NCI-H2081 treated with DMSO at 0.1 percent for 48 hours (cell line): ENCODE measurements at places on chromosomes 11 and 22.

GRCh38 chr22:41048791-41049717 lies 43.3 kb upstream of the EP300 start:
- no peak for DNase-seq

GRCh38 chr11:61725781-61726231 lies 26.6 kb upstream of the MYRF start:
- no peak for DNase-seq

GRCh38 chr11:125069008-125069407 lies 5.9 kb downstream of the SLC37A2 start:
- no peak for DNase-seq

DNA sequence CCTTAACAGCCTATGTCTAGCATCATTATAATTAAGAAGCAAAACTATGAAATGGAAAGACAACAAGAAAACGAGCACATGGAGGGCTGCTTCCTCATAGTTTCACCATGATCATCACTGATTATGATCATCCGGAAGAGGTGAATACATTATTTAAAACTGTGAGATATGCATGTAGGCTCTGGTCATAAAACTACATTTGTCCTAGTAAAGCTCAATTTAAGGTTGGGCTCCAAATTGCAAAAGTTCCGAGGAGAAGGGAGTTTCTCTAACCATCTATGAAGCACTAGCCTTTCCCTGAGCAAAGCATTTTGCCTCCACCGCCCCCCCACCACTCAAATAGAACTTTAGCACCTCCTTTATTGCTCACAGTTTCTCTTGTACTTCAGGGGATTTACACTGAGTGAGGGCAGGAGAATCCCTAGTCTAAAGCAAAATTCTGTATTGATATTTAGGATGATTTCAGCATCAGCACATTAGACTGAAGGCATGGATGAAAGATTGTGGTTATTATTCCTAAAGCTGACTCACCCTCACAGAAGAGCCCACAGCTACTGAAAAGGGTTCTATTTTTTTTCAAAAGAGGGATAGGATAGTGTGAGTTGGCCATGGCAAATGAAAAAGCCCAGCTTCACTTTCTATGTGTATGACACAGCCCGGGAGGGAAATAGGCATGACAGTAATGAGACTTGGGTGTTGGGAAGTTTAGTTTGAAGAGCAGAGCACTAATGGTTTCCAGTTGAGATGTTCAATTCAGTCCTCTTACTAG lies 203.4 kb downstream of the CADM1 start:
- no peak for DNase-seq

- DNase-seq = no peak
Observed at GRCh38 chr11:18313965-18314763, 7.8 kb downstream of the HPS5 start.

DNA sequence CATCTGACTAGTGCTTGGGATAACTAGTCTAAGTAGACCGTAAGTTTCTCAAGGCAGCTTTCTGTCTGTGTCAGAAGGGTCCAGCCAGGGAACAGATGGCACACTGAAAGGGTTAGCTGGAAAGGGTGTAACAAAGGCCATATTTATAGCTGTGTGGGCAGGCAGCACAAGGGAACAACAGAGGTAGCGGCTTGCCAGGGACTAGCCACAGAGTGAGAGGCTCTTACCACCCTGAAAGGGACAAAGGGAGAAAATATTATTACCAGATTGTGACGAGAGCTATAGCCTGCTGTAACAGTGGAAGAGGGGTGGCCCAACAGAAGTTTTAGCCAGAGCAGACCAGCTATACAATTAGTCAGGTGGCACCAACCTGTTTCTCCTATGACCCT lies 129.4 kb downstream of the CCDC34 start:
- no peak for DNase-seq

GRCh38 chr22:46783721-46784120 lies 21.3 kb downstream of the TBC1D22A start:
- no peak for DNase-seq

DNA sequence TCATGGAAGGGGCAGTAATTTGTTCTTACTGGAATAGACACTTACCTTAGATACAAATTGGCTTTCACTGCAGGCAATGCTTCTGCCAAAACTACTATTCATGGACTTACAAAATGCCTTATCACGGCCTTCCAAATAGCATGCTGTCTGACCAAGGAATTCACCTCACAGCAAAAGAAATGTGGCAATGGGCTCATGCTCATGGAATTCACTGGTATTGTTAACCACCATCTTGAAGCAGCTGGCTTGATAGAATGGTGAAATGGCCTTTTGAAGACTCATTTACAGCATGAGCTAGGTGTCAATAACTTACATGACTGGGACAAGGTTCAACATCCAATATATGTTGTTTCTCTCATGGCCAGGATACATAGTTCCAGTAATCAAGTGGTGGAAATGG lies 21.9 kb downstream of the OR5B21 start:
- no peak for DNase-seq

DNA sequence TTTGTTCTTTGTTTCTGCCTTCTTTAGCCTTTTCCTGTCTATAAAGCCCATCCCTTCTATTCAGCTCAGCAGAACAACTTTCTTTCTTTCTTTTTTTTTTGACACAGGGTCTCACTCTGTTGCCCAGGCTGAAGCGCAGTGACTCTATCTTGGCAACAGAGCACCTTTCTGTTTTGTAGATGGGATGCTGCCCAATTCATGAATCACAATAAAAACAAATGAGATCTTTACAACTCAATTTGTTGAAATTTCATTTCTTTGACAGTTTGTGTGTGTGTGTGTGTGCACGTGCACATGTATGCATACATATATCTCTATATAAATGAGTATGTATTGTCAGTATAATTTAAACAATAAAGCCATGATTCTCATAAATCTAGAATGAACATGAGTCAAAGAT lies 25.5 kb downstream of the TSPAN18 start:
- DNase-seq = no peak

DNA sequence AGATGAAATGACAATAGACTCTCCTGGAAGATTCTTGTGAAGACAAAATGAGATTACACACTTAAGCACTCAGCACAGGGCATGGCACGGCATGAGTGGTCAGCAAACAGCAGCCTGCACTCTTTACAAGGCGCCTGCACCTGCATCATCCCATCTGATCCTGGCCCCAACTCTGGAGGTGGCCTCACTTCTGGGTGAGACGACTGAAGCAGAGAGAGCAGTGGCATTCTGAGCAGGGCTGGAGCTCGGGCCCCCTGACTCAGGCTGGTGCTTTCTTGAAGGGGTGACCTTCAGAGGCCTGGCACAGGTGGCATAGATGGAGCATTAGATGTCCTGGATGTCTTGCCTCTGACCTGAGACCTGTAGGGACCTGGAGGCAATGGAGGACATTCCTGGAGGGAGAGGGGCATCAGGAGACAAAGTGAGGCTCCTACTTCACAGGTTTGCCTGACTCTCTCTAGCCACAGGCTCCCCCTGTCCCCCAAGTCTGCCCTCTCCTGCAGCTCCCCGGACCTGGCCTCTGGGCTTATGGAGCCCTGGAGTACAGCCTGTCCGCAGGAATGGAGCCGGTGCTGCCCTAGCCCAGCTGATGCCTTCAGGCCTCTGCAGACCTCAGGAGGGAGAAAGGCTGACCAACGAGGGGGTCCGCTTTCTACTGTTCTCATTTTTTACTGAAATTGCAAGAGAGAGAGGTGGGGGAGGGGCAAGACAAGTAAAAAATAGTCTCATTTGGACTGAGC lies 65.5 kb upstream of the THY1 start:
- no peak for DNase-seq

DNA sequence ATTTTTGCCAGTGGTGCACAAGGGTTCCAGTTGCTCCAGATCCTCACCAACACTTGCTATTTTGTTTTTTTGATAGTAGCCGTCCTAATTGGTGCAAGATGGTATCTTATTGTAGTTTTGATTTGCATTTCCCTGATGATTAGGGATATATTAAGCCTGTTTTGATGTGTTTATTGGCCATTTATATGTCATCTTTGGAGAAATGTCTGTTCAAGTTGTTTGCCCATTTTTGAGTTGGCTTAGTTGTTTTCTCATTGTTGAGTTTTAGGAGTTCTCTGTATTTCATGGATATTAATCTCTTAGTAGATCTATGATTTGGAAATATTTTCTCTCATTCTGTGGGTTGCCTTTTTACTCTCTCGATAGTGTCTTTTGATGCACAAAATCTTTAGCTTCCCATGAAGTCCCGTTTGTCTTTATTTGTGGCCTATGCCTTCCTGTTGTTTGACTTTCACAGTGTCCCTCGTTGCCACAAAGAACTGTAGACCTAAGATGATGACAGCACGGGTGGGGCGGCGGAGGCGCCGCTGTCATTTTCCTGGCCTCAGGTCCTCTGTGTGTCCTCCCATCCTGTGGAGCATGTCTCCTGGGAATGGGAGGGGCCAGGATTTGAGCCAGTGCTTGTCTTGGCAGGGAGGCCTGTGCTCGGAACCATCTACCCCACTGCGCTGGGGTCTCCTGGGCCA lies 33.5 kb downstream of the LRP5 start:
- DNase-seq = no peak

GRCh38 chr11:66676931-66677598 lies 622 bp downstream of the RBM4B start:
- no peak for DNase-seq

DNA sequence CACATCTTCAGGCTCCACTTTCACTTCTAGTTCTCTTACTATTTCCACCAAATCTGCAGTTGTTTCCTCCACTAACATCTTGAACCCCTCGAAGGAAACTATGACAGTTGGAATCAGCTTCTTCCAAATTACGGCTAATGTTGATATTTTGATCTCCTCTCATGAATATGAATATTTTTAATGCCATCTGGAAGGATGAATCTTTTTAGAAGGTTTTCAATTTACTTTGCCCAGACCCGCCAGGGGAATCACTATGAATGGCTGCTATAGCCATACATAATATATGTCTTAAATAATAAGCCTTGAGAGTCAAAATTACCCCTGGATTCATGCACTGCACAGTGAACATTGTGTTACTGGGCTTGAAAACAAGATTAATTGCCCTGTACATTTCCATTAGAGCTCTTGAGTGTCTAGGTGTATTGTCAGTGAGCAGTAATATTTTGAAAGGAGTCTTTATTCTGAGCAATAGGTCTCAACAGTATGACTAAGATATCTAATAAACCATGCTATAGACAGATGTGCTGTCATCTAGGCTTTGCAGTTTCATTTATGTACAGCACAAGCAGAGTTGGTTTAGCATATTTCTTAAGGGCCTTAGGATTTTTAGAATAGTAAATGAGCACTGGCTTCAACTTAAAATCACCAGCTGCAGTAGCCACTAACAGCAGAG lies 48.3 kb upstream of the LRRC55 start:
- DNase-seq = no peak

GRCh38 chr22:43388420-43388851 lies 23.4 kb upstream of the MPPED1 start:
- no peak for DNase-seq

DNA sequence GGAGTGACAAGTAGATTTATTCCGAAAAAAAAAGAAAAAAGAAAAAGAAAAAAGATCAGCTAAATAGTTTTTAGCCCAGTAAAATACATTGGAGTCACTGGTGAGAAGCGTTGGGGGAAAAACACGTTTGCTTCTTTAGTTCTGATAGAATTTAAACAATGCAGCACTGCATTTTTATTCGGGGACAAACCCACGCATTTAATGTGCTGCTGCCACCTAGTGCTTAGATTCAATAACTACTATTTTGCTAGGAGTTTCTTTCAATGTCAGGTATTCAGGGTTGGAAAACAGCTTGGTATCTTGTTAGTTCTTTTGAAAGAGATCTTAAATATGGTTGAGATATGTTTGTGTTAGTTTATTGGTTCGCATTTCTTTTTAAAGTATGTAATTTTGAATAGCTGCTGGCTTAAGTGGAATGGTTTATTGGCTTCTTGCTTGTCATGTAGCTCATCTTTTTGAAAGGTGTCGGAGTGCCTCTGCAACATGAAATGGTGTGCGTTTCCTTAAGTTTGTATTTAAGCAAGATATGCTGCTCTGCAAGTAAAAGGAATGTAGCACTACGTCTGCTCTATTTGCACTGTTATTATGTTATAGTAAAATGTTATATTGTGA lies 41.9 kb downstream of the SVIP start:
- peak; percentile 31 for DNase-seq

DNA sequence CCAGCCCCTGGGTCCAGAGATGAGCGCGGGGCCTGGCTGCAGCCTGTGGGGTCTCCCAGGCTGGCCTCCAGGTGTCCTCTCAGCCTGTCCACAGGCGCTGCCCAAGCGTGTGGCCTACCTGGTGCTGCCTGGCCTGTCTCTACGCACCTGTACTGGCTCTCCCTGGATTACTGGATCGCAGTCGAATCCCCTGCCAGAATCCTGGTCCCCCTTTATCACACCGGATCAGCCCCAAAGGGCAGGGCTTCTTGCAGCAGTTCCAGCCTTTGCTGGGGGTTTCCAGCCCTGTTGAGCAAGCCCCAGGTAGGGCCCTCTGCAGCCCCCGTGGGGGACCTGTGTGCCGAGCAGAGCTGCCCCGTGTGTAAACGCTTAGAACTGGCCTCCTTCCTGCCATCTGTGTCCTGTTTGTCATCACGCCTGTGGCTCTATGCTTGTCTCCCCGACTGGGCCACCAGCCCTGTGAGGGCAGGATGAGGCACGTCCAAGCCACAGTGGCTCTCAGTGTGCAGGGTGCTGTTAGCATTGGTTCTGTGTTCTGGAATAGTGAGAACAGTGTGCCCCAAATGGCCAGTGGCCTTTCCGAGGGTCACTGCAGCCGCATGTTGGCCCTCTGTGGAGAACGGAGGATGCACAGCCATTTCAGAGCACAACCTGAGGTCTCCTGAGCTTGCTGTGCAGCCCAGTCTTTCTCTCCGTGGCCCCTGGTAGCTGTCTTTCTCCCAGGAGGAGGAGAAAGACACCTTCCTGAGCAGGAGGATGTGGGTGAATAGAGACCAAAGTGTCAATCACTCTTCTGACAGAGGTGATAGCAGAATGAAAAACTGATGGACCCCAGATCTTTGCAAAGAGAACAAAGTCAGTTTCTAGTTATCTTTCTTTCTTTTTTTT lies 13.9 kb upstream of the TXNRD2 start:
- no peak for DNase-seq

GRCh38 chr11:130787092-130787616 lies 129.1 kb downstream of the SNX19 start:
- DNase-seq = no peak

DNA sequence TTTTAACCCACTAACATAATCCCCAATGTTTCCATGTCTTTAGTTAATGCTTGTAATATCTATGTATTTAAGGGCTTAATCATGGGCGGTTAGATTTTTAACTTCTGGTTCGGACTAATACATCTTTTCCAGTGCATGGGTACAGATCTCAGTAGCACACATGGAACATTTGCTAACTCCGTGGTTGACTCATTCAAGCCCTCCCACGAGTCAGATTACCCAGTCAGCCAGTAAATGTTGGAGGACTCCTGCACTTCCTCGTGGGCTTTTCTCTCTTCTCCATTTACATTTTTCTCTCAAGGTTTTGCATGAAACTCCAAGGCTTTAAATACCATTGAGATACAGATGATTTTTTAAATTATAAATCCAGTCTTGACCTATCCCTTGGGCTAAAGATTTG lies 313.9 kb downstream of the ST3GAL4 start:
- DNase-seq = no peak
